CD8-positive, alpha-beta memory T cell (primary cell): ENCODE measurements at places on chromosomes 16 and 17.

GRCh38 chr16:87248714-87249113 lies 68.5 kb downstream of the C16orf95 start:
- DNase-seq: no peak

DNA sequence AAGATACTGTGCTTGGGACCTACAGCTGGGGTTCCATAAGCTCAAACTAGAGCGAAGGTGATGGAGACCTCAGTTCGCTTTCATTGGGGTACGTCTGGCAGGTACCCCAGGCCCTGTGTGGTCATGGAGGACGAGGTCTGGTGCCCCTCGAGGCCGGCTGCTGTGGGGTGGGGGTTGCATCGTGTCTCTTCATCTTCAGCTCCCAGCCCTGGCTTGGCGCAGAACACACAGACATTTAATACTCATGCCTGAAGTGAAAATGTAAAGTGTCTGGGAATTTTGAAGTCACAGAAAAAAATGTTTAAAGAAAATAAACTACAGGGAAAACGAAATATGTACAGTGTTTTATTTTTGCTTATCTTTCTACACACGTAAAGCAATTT lies 80.5 kb downstream of the TBC1D16 start:
- DNase-seq: no peak

GRCh38 chr17:40241252-40241834 lies 22.2 kb downstream of the WIPF2 start:
- no peak for DNase-seq

GRCh38 chr17:61279476-61280145 lies 120.0 kb upstream of the TBX2 start:
- no peak for DNase-seq

GRCh38 chr16:63623551-63624039 lies 1498.3 kb downstream of the CDH11 start:
- no peak for DNase-seq

DNA sequence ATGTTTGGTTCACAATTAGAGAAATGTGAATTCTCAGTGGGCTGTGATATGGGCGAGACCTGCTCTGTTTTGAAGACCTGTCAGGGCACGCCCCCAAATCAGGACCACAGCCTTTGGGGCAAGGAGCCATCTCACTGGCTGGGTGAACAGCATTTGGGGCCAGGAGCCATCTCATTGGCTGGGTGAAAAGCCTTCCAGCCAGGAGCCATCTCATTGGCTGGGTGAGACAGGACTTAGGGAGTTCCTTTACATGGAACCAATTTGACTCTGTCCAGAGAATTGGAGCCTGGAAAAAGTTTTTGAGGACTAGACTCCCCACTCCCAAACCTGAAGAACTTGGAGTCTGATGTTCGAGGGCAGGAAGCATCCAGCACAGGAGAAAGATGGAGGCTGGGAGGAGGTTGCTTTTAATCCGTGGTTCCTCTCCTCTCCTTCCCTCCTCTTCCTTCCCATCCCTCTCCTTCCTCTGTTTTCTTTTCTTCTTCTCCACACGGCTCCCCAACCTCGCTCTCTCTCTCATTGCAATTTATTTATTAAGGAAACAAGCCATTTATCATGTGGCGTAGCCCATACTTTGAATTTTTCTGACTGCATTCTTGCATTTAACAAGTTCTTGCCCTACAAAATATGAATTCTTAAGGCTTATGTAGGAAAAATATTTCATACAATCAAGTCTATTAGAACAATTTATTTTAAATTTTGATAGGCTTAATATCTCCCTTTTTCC lies 19.7 kb downstream of the FOXL1 start:
- no peak for DNase-seq

- DNase-seq: no peak
Measured at GRCh38 chr17:56808503-56808902, 25.2 kb downstream of the C17orf67 start.

- DNase-seq: no peak
Measured at GRCh38 chr16:78091419-78091818, 8.0 kb upstream of the WWOX start.

DNA sequence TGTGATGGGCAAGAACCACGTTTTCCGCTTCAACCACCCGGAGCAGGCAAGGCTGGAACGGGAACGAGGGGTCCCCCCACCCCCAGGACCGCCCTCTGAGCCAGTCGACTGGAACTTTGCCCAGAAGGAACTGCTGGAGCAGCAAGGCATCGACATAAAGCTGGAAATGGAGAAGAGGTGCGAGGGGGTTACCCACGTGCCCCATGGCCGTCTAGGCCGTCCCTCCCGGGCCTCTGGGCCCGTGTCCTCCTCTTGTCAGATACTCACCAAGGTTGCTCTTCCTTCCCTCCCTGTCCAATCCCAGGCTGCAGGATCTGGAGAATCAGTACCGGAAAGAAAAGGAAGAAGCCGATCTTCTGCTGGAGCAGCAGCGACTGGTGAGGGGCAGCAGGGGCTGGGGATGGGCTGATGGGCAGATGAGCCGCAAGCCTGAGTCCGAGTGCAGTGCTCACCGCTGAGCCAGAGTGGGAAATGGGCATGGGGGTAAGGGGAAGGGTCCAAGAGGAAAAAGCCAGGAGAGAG lies 14.7 kb downstream of the SLC52A1 start:
- no peak for DNase-seq

DNA sequence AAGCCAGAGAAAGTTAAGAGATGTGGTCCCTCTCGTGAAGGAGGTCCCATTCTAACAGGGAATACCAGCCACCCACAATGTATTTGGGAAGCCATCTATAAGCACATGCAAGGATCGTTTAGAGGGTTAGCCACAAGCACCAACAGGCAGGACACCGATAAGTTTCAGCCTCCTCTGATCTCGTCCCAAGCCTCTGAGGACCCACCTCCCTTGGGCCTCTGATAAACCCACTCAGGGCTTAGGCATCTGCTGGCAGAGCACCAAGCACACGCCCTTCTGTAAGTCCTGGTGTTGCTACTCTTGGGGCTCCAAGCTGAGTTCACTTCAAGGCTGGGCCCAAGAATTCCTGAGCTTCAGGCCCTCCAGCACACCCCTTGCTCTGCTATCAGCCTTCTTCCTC lies 5.4 kb upstream of the PNPO start:
- DNase-seq: no peak

GRCh38 chr17:78915872-78916632 lies 9.1 kb downstream of the TIMP2 start:
- no peak for DNase-seq

DNA sequence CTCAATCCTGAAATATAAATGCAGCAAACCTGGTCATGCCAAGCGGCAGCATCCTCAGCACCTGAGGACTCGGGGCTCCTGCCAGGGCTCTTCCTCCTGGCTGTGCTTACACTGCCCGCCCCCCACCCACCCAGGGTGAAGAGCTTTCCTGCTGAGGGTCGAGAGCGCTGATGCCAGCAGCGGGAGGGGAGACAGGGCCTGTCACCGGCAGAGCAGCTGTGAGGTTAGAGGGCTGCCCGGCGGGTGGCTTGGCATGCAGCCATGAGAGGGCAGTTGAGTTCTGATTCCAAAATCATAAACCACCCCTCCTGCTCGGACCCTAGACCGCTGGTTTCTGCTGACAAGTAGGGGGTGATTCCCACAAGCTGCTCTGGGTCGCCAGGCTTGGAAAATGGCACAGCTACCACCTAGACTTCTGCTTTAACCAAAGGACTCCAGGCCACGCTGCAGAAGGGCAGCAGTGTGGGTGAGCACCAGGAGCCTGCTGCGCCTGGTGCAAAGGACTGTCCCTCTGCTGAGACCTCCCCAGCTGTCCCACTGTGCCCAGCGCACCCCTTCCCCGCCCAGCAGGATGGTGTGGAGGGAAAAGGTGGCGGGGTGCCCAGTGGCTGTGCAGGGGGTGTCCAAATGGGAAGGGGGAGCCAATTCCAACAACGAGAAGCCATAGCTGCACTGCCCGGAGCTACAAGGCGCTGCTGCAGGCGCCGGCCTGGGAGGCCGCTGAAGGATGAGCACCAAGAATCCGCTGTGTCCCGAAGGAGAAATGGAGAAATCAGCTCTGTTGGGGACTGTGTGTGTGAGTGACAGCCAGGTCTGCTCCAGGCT lies 26.6 kb downstream of the MXRA7 start:
- no peak for DNase-seq

DNA sequence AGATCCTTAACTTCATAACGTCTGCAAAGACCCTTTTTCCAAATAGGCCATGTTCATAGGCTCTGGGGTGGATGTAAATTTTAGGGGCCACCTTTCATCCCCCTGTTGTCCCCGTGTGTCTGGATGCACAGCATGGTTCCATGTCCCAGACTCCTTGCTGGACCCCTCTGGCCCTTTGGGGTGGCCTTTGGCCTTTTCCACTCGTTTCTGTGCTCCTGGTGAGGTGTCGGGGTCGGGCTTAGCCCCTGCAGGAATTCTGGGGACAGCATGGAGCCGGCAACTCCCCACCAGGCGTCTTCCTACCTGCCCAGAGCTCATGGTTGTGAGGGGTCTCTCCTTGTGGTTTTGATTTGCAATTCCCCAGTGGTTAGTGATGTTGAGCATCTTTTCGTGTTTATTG lies 183.5 kb downstream of the SEC14L1 start:
- DNase-seq: no peak

- peak; percentile 12 for DNase-seq
Measured at GRCh38 chr16:47018223-47018891, 44.9 kb upstream of the DNAJA2 start.

DNA sequence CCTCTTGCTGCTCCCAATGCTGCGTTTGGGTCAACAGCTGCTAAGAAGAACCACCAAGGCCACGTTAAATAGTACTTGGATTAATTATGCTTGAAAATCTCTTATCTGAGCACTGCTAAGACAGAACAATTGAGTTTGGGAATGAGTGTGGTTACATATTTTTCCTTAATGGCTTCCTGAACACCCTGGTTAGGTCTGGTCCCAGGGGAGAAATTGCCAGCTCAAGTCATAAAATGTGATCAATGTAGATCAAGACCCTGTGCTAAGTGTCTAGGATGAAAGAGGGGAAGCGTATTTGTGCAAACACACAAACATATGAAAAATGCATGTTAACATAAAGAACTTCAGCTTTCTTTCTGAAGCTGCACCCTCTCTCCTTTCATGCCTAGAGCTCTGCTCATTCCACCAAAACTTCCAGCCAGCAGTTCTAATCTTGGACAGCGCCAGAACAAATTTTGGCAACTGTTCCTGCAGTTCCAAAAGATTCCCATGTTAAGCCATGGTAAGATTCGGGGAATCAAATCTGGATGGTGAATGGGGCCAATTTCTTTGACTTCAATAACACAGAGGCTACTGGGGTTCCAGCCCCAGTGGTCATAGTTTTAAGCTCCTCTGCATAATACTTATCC lies 72.0 kb downstream of the ZFHX3 start:
- no peak for DNase-seq

GRCh38 chr17:16987830-16988601 lies 16.1 kb upstream of the TNFRSF13B start:
- peak; percentile 44 for DNase-seq

- no peak for DNase-seq
Measured at GRCh38 chr16:49833085-49833484, 22.8 kb downstream of the ZNF423 start.

DNA sequence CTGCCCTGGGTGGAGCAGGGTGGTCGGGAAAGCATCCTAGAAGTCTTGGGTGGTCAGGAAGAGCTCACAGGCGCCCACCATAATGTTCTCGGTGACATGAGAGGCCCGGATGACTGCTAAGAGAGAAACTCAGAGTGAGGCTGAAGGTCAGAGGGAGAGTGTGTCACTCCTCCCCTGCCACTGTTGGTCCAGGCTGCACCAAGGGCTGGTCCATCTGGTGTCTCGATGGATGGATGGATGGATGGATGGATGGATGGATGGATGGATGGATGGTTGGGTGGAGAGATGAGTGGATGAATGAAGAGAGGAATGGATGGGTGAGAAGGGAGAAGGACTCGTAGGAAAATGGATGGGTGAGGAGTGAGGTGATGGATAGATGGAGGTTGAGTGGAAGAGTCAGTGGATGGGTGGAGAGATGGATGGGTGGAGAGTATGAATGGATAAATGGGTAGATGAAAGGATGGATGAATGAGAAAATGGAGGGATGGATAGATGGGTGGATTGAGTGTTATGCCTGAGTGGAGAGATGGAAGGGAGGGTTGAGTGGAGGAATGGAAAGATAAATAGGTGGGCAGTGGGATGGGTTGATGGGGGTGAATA lies 43.0 kb downstream of the BEAN1 start:
- DNase-seq: no peak

GRCh38 chr17:30520436-30520835 lies 43.2 kb downstream of the GOSR1 start:
- DNase-seq: no peak

DNA sequence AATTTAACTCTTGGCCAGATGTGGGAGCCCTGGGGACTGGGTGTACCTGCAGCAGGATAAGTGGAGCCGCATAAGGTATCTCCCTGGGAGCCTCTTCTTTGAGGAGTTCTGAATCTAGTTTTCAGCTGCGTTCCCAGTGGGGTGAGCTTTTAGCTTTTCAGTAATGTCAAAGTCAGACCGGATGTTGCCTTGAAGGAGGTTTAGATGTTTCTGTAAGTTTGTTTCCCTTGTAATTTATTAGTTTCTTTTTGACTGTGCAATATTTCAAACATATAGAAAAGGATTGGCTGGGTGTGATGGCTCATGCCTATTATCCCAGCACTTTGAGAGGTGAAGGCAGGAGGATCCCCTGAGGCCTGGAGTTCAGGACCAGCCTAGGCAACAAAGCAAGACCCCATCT lies 98.6 kb upstream of the EEF2KMT start:
- DNase-seq: no peak

DNA sequence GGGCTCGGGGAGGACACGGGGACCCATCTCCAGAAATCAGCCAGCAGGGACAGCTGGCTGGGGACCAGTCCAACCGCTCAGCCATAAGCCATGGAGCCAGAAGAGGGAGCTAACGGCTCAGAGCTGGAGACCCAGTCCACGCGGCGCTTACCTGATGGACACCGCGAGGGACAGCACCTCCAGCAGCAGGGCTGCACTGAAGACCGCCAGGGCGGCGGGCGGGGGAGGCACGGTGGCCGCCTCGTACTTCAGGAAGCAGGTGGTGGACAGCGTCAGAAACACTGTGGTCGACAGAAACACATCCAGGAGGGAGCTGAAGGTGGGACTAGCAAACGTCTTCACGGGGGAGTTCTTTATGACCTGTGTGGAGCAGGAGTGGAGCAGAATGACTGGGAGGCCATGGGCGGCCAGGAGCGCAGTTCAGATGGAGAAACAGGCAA lies 102.6 kb upstream of the CREBBP start:
- no peak for DNase-seq

GRCh38 chr17:37737971-37738370 lies 6.9 kb downstream of the HNF1B start:
- DNase-seq: no peak

- no peak for DNase-seq
Measured at GRCh38 chr17:3697103-3697476, 1.1 kb upstream of the P2RX5 start.

GRCh38 chr16:31476303-31477219 lies 4.6 kb downstream of the TGFB1I1 start:
- peak; percentile 82 for DNase-seq

- no peak for DNase-seq
Measured at GRCh38 chr16:88367560-88367959, 15.2 kb upstream of the ZNF469 start.

- DNase-seq: no peak
Measured at GRCh38 chr17:82863383-82863940, 23.6 kb upstream of the ZNF750 start.
